ENCODE measurements at places on chromosomes 5 and 9.

DNA sequence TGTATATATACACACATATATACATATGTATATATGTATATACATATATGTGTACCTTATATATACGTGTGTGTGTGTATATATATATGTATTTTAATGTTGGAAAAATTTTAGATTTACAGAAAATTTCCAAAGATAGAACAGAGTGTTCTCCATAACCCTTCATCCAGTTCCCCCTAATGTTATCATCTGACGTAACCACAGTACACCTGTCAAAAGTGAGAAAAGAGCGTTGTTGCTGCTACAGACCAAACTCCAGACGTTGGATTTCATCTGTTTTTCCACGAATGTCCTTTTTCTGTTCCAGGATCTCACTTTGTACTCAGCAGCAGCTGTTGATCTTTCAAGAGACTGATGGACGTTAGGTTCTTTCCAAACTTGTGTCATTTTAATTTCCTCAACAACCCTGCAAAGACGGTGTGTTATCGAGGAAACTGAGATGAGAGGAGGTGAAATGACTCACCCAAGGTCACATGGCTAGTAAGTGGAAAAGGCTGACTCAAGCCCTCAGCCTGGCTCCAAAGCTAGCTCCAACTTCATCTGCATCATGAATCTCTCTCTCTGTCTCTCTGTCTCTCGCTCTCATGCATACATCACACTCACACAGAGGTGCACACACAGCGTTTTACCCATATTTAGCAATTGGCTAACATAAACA, 17.0 kb upstream of the NTNG2 start:
- DNase-seq: no peak

- DNase-seq: no peak
Measured at GRCh38 chr5:74295676-74296075, 344.9 kb downstream of the ENC1 start.

DNA sequence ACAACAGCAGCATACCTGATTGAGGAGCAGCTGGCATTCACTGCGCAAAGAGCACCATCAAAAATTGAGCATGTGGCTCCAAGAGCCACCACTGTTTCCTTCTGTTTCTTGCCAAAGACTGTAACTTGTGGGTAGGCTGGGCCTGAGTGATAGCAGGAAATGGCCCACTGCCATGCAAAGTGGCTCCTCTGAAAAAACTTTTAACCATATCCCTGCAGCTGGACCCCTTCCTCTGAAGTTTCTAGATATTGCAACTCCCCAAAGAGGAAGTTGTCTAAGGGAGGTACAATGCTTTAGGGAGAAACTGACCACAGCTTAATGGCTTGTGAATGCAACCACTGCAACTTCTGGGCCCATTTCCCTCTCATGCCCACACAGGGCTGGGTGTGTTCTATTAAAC, 355.4 kb upstream of the PDE4D start:
- DNase-seq: no peak

DNA sequence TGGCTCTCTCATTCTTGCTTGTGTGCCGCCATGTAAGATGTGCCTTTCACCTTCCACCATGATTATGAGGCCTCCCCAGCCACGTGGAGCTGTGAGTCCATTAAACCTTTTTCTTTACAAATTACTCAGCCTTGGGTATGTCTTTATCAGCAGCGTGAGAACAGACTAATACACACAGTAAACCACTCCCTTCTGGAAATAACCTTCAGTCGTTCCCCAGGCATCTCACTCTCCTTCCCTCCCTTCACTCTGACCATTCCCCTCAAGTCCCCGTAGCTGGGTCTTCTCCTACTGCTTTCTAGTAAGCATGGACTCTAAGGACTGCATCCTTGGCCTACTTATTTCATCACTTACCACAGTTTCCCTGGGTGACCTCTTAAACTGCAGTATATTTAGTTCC, 493.9 kb downstream of the CCDC171 start:
- DNase-seq: no peak

- DNase-seq: no peak
Measured at GRCh38 chr9:135919318-135919890, 12.1 kb upstream of the CAMSAP1 start.

DNA sequence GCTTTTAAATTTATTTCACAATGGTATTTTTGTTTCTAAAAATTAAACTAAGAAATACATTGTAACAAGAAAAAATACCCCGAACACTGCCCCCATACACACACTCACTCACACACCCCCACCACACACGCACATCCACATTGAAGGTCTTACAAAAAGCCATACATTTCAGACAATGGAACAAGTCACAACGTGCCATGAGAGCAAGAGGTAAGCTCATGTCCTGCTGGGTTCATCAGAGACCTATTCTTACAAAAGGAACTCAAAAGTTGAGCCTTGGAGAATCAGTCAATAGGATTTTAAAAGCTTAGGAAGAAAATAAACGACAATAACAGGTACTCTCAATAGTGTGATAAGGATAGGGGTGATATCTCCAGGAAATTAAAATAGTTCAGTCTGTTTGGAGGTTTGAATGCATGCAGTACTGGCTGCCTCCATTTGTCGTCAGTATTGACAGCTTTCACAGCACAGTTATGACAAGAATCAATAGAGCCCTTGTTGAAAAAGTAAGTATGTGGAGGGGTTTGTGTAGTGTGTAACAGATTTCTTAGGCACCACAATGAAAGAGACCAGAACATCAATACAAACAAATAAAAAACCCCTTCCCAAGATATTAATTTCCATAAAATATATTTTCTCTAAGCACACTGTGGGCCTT, 1826.2 kb upstream of the CDH6 start:
- DNase-seq: no peak

- no peak for DNase-seq
Measured at GRCh38 chr9:34630402-34631154, 1.7 kb upstream of the ARID3C start.

GRCh38 chr9:134234001-134234660, 69.8 kb upstream of the RNU6ATAC start:
- no peak for DNase-seq

DNA sequence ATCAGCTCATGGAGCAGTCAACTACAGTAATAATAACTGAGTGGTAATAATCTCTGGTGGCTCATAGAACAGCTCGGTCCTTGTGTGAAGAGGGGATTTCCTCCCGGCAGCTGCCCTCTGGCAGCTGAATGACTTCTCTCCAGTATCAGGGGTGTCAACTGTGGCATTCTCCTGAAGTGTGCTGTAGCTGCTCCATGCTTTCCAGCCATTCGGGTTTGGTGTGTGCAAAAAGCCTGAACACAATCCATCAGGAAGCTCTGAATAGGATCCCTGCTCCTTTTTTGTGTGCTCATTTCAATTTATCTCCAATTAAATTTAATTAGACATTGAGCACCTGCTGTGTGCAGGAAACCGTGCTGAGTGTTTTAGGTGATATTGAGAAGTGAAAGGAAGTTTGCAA, 59.8 kb upstream of the BARX1 start:
- DNase-seq: no peak

DNA sequence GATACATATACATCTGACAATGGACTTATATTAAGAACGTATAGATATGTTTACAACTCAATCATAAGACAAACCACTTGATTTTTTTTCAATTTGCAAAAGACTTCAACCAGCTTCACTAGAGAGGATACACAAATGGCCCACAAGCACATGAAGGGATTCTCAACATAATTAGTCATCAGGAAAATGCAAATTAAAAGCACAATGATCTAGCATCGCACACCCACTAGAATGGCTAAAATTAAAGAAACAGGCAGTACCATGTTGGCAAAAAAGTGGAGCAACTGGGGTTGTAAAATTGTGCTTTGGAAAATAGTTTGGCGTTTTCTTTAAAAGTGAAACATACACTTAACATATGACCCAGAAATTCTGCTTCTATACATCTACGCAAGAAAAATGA, 80.0 kb upstream of the TRIO start:
- DNase-seq: no peak

GRCh38 chr9:106700676-106701075, 162.3 kb upstream of the ZNF462 start:
- DNase-seq: no peak

GRCh38 chr9:13603921-13604320, 324.4 kb upstream of the MPDZ start:
- DNase-seq: no peak

GRCh38 chr5:7846327-7846726, 4.6 kb downstream of the CFAP90 start:
- no peak for DNase-seq

DNA sequence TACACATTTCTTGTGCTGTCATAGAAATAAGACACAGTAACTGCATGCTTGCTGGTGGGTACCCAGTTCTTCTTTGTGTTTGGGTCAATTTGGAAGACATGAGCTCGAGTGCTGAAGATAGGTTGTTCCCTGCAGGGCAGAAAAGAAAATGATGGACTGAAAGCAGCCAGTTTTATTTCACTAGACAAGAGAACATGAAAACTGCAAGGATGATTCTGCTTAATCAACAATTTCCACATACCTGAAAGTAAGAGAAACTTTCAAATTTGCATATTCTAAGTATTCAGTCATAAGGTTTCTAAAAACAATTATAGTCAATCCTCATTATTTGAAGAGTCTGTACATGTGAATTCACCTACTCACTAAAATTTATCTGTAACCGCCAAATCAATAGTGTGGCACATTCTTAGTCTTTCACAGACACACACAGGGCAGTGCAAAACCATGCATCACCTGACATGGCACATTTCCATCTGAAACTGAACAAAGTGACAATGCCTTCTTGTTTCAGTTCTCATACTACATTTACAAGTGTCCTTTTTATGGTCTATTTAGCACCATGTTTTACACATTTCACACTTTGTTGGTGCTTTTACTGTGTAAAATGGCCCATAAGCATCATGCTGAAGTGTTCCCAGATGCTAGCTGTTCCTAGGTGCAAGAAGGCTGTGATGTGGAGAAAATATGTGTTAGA, 56.9 kb downstream of the HOMER1 start:
- no peak for DNase-seq

DNA sequence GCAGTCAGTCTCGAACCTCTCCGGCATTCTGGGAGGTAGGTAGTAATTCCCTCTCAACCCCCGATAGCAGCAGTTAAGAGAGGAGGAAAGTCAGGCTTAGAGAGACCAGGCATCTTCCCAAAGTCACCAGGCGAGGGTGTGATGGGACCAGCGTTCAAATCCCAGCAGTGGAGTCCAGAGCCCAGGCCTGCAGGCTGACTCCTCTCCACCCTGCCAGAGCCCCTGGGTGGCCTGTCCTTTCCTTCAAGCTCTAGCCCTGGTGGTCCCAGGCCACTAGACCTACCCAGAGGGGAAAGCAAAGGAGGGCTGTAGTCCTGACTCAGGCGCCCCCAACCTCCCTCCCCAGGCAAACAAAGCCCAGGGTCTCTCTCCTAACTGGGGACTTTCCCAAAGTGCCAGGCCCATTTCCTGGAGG, 4.2 kb upstream of the NR5A1 start:
- DNase-seq: no peak

DNA sequence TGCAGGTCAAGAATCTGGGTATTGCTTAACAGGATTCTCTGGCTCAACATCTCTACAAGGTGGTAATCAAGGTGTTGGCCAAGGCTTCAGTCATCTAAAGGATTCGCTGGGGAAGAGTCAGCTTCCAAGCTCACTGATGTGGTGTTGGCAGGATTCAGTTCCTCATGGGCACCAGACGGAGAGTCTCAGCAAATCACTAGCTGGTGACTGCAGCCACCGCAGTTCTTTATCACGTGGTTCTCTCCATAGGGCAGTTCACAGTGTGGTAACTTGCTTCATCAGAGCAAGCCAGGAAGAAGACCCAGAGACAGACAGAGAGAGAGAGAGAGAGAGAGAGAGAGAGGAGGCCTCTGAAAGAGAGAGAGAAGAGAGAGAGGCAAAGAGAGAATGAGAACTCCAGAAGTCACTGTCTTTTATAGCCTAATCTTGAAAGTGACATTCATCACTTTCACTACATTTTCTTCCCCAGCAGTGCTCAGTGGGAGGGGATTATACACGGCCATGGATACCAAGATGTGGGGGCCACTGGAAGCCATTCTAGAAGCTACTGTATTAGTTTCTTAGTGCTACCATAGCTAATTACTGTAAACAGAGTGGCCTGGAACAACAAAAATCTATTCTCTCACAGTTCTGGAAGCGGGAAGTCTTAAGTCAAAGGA, 109.2 kb upstream of the SMIM23 start:
- no peak for DNase-seq

DNA sequence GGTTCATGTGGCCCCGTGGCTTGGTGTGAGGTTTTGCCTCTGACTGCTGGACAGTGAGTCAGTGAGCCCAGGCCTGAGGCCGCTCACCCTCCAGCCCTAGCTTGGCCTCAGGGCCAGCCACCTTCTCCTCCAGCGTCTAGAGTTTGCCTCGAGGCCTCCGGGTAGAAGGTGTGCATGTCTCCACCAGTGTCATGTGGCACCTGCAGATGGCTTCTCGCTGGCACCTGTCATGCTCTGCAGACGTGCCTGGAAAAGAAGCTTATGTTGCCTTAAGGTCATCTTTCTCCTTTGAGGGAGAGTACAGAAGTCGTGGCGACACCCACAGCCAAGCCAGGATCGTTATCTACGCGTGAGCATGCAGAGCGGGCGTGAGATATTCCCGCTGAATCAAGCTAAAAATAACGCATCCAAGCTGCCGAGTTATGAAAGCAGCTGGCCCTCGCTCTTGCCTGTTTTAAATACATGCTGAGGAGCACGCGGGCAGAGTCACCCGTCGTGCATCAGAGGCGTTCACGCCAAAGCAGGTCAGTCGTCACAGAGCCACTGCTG, 79.7 kb upstream of the FCN2 start:
- DNase-seq: no peak

- no peak for DNase-seq
Measured at GRCh38 chr5:141867139-141867538, 11.1 kb downstream of the PCDH1 start.

DNA sequence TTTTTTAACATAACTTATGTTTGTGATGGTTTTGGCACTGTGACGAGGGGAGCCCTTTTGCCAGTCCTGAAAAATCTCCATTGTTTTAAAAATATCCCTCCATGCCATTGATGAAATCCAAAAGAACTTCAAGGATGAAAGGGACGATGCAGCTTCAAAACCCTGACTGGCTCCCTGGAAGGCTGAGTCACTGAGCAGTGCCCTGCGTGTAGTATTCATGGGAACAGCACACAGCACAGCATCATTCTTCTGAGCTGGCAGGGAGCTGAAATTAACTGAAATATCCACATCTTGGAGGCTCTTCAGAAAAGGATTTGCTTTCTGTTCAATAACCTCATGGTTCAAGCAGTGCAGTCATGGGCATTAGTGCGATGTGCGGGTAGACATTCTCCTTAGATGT, 29.7 kb downstream of the PDE4D start:
- DNase-seq: no peak

DNA sequence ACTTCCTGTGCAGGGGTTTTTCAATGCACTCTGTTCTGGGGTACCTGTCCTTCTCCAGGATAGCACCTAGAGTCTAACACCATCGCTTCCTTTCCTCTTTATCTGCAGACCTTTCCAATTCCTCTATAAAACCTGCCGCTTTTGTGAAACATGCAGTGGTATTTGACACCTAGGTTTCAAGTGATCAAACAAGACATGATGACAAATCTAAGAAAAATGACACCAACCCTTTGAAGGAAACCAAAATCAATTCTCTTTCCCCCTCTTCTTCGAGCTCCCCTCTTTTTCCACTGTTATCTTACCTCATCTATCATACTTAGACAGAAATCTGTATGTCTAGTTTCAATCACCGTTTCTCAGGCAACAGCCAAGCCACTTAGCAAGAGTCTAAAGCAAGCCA, 25.6 kb upstream of the RANBP17 start:
- DNase-seq: no peak
